Hypothalamus (tissue), 51 donors: ENCODE measurements at places on chromosomes 3 and 15.
A peak's percentile ranks its signal among the peaks of the same experiment; 100 is the strongest.

DNA sequence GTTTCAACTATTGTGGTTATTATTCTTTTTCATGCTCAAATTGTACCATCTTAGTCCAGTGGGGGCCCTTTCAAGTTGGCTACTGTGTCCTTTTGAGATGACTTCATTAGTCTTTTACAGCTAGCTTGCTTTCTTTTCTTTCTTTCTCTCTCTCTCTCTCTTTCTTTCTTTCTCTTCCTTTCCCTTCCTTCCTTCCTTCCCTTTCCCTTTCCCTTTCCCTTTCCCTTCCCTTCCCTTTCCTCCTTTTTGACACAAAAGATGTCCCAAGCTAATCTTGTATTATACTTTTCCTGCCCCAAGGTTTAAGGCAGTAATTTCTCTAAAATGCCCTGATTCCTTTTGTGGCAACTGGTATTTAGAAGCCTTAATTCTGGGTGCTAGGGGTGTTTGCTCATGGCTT is 213.0 kb upstream of the TBC1D5 start:
- DNase-seq: no peak

- DNase-seq: no peak
These were observed 88.8 kb downstream of the TAMM41 start for GRCh38 chr3:11757929-11758328.

DNA sequence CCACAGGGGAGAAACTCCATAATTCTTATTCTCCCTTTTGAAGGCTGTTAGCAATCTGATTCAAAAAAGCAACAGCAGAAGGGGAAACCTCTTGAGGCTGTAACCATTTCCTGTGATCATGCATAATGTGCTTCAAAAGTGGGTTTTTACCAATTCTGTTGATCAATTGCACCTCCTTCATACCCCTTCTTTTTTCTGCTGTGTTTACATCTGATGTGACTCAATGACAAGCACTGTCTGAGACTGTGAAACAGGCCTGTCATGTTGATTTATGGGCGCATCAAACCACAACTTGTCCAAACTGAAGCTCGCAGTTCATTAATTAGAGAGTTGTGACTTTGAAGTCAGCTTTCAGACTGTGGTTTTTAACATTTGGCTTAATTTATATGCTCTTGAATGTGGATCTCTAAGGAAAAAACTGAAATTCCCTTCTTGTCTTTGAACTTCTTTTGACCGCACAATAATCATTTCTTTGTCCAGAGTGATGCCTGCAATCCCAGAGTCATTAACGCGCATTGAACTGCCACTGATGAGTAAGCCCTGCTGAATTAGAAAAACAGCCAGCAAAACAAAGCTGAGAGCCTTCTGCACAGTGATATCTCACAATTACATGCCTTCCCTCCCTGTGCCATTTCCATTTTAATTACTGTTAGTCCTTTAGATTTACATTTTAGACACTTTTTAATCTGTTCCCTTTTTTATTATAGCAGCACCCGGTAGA is 532.8 kb downstream of the FOXP1 start:
- peak; percentile 7 for DNase-seq

DNA sequence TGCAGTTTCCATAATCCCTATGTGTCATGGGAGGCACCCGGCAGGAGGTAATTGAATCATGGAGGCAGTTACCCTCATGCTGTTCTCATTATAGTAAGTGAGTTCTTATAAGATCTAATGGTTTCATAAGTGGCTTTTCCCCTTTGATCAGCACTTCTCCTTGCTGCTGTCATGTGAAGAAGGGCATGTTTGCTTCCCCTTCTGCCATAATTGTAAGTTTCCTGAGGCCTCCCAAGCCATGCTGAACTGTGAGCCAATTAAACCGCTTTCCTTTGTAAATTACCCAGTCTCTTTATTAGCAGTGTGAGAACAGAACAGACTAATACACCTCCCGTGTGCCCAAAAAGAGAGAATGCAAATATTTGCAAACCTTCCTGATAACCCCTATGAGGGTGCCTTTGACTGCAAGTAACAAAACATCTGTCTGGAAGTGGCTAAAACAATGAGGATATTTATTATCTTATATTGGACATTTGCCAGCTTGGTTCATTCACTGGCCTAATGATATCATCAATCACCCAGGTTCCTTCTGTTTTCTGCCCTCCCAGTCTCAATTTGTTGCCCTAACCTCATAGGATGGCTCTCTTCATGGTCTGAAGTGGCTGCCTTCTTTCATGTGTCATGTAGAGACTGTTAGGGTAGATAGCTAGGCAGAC is 68.7 kb downstream of the BHLHE40 start:
- no peak for DNase-seq

- DNase-seq: no peak
These were observed 119.0 kb downstream of the AKAP13 start for GRCh38 chr15:85499371-85499887.

- no peak for DNase-seq
These were observed 6.1 kb downstream of the OSBPL10 start for GRCh38 chr3:31974964-31975363.

- DNase-seq: no peak
These were observed 105.7 kb downstream of the TPRA1 start for GRCh38 chr3:127484601-127485388.

DNA sequence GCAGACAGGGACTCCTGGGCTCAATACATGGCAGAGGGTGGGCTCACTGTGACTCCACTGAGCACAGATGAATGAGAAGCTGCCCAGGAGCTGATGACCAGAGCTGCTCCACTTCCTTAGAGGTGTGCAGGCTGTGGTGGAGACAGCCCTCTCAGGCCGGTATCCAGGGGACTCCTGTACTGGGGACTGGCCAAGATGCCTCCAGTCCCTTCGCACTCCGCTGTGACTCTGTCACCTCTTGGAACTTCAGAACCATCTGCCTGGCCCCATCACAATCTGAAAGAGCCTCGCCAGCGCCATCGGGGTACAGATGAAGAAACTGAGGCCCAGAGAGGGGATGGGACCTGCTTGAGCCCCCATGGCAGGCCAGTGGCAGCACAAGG is 111.2 kb downstream of the ETFA start:
- DNase-seq: no peak

- no peak for DNase-seq
These were observed 1.7 kb downstream of the STOML1 start for GRCh38 chr15:73990250-73991005.

DNA sequence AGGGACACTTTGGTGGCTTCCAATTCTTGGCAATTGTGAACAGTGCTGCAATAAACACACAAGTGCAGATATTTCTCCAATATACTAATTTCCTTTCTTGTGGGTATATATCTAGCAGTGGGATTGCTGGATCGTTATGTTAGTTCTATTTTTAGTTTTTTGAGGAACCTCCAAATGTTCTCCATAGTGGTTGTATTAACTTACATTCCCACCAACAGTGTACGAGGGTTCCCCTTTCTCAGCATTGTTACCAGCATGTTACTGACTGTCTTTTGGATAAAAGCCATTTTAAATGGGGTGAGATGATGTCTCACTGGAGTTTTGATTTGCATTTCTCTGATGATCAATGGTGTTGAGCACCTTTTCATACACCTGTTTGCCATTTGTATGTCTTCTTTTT is 92.8 kb downstream of the DAPK2 start:
- DNase-seq: no peak

GRCh38 chr15:47409038-47409437 is 308.3 kb upstream of the SEMA6D start:
- no peak for DNase-seq

- DNase-seq: no peak
These were observed 154.4 kb downstream of the TUSC7 start for GRCh38 chr3:116863822-116864589.

- DNase-seq: no peak
These were observed 14.2 kb downstream of the ESYT3 start for GRCh38 chr3:138448631-138449030.

DNA sequence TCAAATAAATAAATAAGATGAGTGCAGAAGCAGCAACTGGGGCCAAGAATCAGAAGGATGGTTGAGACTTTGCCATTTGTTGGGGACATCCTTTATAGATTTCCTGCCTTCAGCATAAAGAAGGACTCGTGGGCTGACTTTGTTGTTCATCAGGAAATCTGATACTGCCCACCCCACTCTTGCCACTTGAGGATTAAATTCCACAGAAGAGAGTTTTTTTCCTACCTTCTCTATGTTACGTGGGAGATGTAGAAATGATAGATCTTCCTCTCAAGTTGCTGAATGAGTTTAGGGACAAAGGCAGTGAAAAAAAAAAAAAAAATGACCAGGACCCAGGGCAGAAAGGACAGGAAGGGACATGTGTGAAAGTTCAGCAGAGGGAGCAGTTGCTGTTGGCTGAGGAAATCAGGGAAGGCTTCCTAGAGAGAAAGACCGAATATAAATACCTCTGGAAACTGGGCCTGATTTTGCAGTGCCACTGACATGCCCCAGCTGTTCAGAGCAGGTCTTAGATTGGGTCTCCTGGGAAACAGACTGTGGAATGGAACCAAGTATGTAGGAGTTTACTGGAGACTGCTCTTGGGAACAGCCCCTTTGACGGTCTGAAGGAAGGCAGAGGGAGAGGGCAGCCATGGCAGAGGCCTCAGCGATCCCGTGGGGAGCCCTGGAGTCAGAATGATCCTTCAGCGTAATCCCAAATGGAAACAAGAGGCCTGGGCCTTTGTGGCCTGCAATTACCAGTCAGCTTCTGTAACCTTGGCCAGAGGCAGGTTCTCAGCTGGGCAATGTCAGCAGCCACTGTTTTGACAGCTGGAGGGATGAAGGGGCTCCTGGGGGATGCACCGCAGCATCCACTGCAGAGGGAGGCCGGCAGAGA is 50.9 kb downstream of the C3orf20 start:
- DNase-seq: no peak

GRCh38 chr15:51641490-51642130 is 19.0 kb upstream of the DMXL2 start:
- no peak for DNase-seq

DNA sequence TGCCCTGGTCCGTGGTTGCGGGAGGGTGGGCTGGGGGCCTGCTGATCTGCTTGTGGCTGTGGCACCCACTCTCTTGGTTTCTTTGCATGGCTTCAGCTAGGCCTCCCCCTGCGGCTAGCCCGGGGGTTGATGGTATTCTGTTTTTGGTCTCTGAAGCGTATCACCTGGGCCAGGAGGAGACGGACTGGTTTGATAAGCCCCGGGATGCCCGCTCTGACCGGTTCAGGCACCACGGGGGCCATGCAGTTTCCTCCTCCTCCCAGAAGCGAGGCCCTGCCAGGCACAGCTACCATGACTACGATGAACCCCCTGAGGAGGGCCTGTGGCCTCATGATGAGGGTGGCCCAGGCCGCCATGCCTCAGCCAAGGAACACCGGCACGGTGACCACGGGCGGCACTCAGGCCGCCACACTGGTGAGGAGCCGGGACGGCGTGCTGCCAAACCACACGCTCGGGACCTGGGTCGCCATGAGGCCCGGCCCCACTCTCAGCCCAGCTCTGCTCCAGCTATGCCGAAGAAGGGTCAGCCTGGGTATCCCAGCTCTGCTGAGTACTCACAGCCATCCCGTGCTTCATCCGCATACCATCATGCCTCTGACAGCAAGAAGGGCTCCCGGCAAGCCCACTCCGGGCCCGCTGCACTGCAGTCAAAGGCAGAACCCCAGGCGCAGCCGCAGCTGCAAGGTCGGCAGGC is 11.3 kb upstream of the APEH start:
- no peak for DNase-seq

DNA sequence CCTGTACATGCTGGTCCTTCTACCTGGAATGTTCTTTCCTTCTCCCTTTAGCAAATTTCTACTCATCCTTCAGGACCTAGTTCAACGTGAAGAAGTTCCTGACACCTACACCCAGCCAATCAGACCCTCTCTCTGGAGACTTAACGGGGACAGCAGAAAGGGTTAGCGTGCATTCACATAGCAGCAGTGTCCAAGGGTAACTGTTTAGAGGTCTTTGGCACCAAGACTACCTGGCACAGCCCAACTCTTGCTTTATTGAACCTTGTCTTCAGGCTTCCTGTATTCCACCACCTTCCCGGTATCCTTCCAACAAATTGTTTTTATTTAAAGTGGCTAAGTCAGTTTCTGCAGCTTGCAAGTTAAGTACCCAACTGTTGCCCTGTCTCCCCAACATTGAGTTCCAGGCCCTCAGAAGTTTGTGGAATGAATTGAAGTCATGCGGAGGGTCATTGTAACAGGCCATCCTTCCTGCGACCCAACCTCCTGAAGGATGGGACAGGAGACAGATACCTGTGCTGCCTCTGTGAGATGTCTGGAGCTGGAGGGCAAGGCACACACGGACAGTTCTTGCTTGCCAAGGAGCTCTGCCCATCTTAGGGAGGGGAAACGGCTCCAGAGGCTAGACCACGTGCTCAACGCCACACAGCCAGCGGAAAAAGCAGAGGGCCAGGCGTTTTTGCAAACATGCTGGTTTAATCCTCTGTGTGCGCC is 14.4 kb upstream of the WNT7A start:
- no peak for DNase-seq

DNA sequence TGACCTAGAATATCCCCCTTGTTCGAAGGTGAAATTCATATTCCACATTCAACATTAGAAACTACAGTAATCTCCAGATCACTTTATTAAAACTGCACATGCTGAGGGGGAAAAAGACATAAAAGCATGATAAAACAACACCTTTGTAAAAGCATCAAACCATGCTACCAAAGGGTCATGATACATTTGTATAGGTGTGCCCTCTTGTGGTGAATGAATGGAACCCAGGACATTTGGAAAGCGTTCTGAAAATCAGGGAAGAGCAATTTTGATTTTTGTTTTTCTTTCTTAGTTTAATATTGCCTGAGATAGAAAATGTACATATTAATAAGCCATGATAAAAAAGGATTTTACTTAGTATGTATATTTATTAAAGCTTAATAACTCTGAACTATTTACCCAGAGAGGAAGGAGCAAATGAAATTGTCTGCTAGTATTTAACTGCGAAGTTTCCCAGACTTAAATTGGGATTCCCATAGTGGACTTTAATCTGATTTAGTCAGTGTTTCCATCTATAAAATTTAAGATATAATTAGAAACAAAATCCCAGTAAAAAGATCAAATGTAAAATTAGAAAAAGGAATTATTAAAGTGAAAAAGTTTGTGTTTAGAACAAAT is 105.8 kb upstream of the ARL6 start:
- no peak for DNase-seq

DNA sequence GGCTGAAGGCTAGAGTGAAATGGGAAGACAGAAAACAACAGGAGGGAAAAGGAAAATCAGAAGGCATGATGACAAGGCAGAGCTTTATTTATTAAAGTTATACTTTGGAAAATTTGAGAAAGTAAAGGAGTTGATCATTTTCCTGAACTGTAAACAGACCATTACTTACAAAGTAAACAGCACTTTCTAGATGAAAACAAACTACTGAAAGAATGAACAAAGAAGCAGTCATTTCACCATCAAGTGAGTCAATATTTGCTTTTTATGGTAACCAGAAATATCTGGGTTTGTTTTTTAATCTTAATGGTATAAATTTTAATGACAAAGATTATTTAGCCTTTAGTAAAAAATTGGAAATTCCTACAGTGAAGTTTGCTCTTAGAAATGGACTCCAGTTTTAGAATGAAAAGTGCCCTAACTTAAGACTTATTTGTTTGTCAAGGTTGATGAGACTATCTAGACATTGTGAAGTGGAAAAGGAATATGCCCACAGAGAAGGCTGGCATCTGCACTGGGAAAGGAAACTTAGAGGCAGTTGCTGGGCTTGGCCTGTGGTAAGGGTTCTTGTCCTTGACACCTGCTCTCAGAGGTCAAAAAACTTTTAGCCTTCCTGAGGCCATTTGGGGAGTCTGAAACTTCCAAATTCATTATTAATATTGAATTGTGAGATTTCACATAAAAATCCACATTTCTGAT is 47.2 kb downstream of the SPTSSB start:
- no peak for DNase-seq

- no peak for DNase-seq
These were observed 139.3 kb upstream of the ROBO2 start for GRCh38 chr3:76900596-76900995.
